ENCODE measurements at places on chromosomes 7 and 10. TPM values are rescaled to one million over a fixed set of nuclear protein-coding genes. Genes with fewer than 3 reads are reported as not detected.

- peak; percentile 85 for DNase-seq
Observed at GRCh38 chr10:132536877-132537683, 507 bp upstream of the INPP5A start.

- no peak for DNase-seq
Observed at GRCh38 chr10:46308113-46308415, 21.3 kb downstream of the ANTXRL start.

DNA sequence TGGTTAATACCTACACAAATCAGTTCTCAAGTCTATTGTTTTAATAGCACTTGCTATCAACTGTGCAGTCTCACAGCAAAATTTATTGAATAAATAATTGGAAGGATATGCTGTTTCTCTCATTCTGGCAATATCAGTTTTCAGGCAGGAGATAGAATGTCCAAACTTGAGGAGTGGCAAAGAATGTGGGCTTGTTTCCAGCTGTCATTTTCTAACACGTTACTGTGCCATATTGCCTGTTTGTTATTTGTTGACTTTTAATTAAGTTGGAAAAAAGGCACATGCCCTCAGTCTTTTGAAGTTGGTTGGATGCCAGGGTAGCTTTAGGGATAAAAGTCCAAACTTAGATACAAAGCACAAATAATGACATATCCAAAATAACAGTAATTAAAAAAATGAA, 52.2 kb downstream of the MAGI2 start:
- DNase-seq = no peak

NANOS1 gene
- polyA plus RNA-seq = 1.7 TPM

FFAR4 gene
- polyA plus RNA-seq = 0.17 TPM

CACNA2D1 gene
- polyA plus RNA-seq = 18.0 TPM

VPS37D gene
- 2.9 TPM for polyA plus RNA-seq
